LHCN-M2 (cell line): ENCODE measurements at places on chromosomes 7 and 10. TPM values are rescaled to one million over a fixed set of nuclear protein-coding genes. Genes with fewer than 3 reads are reported as not detected.
A peak's percentile ranks its signal among the peaks of the same experiment; 100 is the strongest.

The TRIM56 gene
- 14.5 and 16.2 TPM in 2 replicates for total RNA-seq

The ASZ1 gene
- not detected in 2 replicates for total RNA-seq

The LRRC61 gene
- total RNA-seq, result not detected in 2 replicates

The ACTL6B gene
- not detected in 2 replicates for total RNA-seq

The FRA10AC1 gene
- total RNA-seq, result 6.9 and 7.7 TPM in 2 replicates

The KCNMA1 gene
- 27.4 and 28.6 TPM in 2 replicates for total RNA-seq

- DNase-seq, result no peak
These were observed 15.2 kb upstream of the GALNTL5 start for GRCh38 chr7:151941009-151941408.

- no peak for DNase-seq
These were observed 50.6 kb upstream of the STEAP1B start for GRCh38 chr7:22550514-22551030.

- DNase-seq, result peak; percentile 37
These were observed 14.2 kb downstream of the SKAP2 start for GRCh38 chr7:26850193-26850651.

- DNase-seq, result no peak
These were observed 17.1 kb downstream of the PLXDC2 start for GRCh38 chr10:19833170-19833824.

DNA sequence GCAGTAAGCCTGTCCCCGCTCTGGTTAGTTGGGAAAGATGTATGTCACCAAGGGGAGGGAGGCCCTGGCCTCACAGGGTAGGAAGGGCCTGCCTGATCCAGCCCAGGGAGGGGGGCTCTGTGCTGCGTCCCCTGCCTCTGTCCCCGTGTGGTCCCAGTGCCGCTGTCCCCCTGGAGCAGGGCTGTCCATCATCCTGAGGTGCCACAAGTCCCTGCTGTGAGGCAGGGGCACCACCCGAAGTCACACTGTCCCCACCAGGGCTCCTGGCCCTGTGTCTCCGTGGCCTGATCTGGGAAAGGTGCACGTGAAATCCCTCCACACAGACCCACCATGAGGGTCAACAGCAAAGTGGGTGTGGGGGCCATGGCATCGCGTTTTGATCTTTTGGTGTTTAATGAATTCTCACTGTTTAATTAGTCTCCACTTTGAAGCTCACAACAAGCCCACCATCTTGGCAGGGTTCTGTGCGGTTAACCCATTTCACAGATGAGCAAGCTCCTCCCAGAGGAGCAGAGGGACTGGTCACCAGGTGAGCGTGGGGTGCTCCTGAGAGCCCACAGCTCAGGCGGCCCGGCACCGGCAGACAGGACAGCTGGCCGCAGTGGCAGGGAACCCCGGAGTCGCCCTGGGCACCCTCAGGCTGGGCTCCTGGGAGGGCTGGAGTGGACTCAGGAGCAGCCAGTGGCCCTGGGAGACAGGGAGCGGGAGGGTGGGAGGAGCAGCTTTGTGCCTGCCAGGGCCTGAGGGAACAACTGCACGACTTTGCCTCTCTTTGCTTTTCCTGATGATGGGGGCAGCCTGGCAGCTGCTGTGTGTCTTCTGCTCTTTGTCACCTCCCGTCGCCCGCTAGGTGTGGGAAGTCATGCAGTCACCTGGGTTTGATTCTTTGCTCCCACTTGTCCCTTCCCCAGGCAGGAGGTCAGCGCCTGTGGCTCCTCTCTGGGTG, 12.0 kb upstream of the CRYGN start:
- DNase-seq, result no peak

DNA sequence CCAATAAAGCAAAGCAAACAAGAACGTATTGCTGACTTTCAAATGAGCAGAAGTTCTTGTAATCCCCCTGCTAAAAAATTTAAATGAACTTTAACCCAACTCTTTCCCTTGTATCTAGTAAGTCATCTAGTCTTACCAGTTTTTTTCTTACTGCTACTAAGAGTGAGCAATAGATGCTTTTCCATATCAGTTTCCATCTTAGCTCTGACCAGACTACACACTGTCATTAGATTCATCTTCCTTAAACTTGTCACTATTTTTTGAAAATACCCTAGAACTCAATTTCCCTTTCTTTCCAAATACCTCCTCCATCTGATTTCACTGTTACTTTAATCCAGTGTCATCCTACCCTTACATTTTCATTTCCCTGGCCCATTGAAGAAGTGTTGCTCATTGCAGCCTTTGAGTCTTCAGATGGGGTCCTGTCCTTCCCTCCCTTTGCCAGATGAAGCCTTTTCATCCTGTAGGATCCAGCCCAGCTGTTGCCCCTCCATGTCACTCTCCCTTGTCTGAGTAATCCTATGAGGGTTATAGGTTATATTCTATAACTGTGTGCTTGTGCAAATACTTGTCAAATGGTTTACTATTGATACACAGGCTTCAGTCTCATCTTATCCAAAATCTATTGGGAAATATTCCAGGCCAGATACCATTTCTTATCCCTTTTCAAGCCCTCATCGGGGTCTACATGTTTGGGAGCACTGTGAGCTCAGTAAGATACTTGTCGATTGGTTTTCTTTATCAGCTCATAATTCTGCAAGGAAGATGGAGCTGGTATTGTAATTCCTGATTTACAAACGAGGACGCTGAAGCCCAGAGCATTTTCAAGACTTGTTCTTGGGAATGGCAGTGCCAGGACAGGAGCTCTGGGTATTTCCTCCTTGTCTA, 51.5 kb upstream of the ITGB1 start:
- no peak for DNase-seq

DNA sequence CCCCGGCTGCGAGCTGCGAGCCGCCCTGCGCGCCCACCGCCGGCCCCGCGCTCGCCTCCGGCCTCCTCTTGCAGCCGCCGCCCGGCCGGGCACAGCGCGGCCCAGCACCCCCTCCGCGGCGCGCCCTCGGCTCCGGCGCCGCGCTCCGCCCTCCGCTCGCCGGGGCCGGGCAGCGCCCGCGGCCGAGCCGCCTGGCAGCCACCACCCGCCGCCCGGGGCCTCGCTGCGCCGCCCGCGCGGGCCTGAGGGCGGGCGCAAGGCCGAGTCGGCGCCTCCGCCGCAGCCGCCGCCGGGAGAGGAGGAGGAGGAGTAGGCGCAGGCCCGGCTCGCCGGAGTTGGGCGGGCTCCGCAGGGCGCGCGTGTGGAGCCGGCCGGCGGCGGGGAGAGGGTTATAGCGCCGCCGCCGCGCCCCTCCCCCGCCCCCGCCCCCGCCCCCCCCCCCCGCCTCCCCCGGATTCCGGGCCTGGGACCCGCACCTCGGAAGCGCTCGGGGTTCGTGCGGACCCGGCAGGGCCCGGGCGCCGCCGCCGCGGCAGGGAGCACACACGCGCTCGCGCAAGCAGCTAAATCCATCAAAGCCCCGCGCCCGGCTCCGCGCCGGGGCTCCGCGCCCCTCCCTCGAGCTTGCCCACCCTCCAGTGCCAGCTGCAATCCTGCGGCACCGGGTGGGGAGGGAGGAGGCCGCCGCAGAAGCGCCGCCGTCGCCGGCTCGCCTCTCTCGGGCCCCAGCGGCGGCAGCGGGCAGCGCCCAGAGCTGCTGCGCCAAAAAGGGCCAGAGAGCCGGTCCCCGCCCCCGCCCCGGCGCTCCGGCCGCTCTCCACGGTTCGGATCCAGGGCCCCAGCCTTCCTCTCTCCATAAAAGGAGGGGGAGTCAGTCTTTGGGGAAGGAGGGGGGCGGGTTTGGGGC, at the start of gene PDGFA:
Gene PDGFA (minus strand): TSS at position 363 of the 907 bp plus-strand sequence. CDS start 845 bp downstream, outside the sequence.
- peak; percentile 80 for DNase-seq

- DNase-seq, result peak; percentile 72
These were observed 31.3 kb upstream of the SMC3 start for GRCh38 chr10:110535958-110536891.

GRCh38 chr7:134553976-134554375, 5.1 kb downstream of the AKR1B15 start:
- DNase-seq, result peak; percentile 43

GRCh38 chr10:70565556-70566514, 36.7 kb downstream of the PRF1 start:
- no peak for DNase-seq

DNA sequence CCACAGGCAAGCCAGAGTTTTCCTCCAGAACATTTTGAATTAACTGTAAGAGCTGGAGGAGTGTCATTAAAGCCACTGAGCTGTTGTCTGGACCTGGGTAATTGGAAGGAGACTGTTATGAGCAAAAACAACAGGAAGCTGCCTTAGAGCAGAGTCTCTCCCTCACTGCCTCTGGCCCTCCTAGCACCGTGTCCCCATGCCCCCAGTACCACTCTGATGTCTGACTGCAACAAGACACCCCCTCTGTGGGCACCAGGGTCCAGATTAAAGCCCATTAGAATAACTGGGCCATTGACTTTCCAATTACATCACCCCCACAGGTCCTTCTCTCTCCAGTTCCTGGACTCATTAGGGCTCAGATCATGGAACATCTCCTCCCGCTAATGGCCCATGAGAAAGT, 216.3 kb downstream of the USP6NL start:
- DNase-seq, result no peak

DNA sequence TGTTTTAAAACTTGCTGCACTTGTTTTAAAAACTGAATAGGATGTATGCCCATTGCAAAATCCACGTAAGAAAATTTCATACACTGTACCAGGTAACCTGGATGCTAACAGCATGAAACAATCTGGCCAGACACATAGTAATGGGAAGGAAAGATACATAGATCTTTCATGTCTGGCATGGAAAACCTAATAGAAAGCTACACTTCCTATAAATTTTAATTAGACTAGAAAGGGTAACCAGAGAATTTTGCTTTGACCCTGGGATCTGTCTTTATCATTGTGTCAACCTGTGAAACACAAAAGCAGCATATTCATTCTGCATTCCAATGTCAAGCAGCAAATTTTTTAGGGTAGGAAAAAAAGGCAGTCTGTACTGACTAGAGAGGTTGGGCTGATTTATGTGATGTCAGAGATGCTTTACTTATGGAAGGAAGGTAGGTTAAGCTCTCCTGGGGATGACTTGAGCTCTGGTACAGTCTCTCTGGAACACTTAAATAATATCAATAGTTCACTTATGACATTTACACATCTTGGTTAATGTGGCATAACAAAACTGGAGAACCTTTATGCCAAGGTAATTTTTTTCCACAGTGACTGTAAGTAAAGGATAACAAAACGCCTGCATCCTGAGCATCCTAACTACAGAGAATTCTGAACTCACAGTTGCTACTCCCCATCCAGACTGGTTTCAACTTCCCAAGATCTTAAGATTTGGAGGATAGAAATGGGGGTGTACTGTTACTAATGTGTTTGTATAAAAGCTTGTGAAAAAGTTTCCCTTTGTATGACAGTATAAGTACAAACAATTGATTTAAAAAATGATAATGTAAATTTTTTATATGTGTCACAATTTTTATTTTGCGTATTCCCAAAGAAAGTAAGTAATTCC, 44.7 kb downstream of the DOCK4 start:
- no peak for DNase-seq

DNA sequence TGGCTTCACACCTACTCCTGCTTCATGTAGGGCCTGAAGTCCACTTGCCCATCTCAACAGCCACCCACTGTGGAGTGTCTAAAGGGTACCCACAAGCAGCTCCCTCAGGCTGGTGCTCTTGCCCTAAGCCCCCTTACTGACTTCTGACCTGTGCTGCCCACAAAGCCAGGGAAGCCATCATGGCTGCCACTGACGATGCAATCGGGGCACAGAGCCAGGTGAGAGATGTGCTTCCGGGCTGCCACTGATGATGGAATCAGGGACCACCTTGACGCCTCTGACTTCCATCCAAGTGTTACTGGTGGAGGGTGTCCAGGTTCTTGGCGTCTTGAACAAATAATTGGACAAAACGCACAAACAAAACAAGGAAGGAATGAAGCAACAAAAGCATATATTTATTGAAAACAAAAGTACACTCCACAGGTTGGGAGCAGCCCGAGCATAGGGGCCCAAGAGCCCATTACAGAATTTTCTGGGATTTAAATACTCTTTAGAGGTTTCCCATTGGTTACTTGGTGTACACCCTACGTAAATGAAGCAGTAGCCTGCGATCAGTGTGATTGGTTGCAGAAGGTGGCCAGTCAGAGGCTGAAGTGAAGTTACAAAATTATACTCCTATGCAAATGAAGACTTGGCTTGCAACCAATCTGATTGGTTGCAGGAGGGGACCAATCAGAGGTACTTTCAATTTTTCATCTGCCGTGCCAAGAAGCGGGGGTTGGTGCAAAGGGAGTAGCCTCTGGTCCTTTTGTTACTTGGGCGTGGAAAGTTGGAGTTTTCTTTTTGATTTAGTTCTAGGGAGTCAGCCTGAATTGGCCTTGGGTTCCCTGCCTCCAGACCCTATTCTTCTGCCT, 4.5 kb downstream of the CPA2 start:
- DNase-seq, result no peak

GRCh38 chr10:61761825-61762217, 99.1 kb downstream of the CABCOCO1 start:
- no peak for DNase-seq
